AG04450 (cell line): ENCODE measurements at places on chromosomes 6 and 20. TPM values are rescaled to one million over a fixed set of nuclear protein-coding genes. Genes with fewer than 3 reads are reported as not detected.

DNA sequence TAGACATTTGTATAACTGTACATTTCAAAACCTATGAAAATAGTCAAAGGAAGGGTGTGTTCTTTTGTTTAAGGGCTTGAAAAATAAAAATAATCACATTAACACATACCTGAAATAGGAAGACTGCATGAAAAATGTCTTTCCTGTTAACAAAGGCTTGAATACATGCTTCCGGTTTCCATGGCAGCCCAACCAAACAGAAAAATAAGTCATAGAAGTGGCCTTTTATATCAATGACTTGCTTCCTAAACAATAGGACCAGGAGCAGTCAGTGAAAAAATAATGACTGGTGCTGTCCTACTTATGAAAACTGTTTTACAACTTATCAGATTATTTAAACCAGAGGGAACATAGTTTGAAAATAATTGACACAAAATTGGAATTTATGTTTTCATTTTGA is 412.6 kb upstream of the PLCB4 start:
- DNase-seq: no peak

DNA sequence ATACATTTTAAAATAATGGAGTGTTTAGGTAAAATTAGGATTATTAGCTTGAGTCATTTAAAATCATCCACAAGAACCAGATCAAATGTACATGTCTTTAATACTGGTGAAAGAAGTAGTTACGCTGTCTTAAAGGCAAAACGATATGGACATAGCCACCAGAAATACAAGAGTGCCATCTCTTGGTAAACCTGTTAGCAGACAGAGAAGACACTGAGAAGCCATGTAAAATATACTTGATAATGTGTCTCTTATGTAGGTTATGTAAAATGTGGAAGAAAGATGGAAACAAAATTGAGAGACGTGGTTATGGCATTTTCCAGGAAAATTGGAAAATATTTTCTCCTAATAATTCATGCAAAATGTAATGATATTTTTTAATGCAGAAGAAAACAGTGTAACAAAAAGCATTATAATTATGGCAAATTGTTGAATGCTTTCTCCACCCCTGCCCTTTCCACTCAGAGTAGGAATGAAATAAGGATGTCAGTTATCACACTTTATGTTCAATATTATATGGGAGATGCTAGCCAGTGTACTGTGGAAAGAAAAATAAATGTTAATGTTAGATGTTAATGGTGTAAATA is 12.2 kb upstream of the SLC17A2 start:
- no peak for DNase-seq

DNA sequence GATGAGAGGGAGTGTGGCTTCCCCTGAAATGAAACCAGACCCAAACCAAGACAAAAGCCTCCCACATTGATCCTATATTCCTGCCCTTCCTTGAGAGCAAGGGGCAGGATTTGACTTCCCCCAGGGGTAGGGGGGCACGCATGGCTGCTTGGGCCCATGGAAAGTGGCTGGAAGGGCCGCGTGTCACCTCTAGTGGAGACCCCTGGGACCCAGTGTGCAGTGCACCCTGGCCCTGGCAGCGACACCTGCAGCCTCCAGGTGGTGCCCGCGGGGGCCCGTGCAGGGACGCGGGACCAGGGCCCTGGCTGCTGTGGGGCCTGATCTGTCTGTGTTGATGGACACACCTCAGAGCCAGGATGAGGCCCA is 18.0 kb upstream of the SLCO4A1 start:
- DNase-seq: no peak

DNA sequence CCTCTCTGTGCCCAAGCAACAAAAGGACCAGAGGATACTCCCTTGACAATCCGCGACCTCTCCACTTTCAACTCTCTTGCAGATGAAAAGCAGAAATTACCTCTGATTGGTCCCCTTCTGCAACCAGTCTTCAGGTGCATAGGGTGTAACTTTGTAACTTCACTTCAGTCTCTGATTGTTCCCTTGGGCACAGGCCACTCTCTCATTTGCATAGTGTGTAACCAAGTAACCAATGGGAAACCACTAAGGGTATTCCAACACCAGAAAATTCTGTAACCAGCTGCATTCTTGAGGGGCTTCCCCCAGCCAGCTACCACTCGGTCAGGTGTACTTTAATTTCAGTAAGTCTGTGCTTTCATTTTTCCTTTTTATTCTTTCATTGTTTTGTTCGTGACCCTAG is 4.4 kb upstream of the RAET1L start:
- no peak for DNase-seq

GRCh38 chr6:105733556-105734162 is 330.8 kb upstream of the PREP start:
- DNase-seq: no peak

- no peak for DNase-seq
These were observed 45.0 kb downstream of the KIAA1755 start for GRCh38 chr20:38215194-38216182.

DNA sequence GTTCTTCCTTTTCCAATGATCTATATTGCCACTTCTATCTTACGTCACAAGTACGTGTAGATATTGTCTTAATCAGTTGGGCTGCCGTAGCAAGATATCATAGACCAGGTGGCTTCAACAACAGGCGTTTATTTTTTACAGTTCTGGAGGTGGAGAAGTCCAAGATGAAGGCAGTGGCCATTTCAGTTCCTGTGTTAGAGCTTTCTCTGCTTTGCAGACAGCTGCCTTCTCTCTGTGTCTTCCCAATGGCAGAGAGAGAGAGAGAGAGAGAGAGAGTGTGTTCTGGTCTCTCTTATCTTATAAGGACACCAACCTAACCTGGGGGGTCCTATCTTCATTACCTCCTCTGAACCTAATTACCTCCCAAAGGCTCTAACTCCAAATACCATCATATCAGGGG is 8.3 kb downstream of the HSF2 start:
- no peak for DNase-seq

- DNase-seq: no peak
These were observed 46.9 kb upstream of the BACH2 start for GRCh38 chr6:90343576-90343975.

GRCh38 chr6:110449541-110449895 is 26.9 kb downstream of the SLC22A16 start:
- DNase-seq: no peak

The JARID2 gene
- 9.7 and 10.2 TPM in 2 replicates for polyA plus RNA-seq

The EDN3 gene
- polyA plus RNA-seq: not detected in 2 replicates

The WFDC12 gene
- not detected in 2 replicates for polyA plus RNA-seq
